ENCODE measurements at places on chromosomes 7 and 10. TPM values are rescaled to one million over a fixed set of nuclear protein-coding genes. Genes with fewer than 3 reads are reported as not detected.

The NKX1-2 gene
- not detected for total RNA-seq

- H3K36me3 ChIP-seq = peaks cover 2% of the 10 kb centered on the region
- H3K4me3 ChIP-seq = no peak overlapping the region
- no peak overlapping the region for H3K27ac ChIP-seq
These were observed 41.9 kb downstream of the MKI67 start for GRCh38 chr10:128084364-128084763.

DNA sequence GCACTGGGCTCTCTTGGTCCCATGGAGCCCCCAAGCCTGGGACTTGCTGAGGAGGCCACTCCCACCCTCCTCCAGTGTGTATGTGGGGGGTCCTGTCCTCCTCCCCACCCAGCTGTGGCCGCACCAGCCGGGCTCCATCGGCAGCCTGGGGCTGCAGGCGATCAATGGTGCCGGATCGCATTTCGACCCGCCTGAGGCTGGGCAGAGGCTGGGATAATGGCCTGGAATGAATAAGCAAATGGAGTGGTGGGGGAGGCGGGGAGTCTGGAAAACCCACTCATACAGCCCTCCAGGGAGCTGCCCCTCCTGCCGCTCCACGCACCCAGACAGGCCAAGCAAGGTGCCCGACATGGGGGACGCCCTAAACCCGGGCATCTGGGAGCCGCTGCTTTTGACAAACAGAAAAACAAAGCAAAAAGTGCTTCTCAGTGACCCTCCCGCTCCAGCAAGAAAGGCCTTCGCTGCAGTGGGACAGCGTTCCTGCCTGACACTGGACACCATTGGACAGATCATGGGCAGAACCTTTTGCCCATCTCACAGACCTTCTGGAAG, 160.5 kb downstream of the NRF1 start:
- H3K36me3 ChIP-seq = no peaks in the 10 kb centered on the region
- no peak overlapping the region for H3K4me3 ChIP-seq
- H3K27me3 ChIP-seq = peaks cover 8% of the 10 kb centered on the region
- H3K4me1 ChIP-seq = no peaks in the 10 kb centered on the region
- no peak overlapping the region for H3K27ac ChIP-seq

GRCh38 chr7:87056346-87056745, 3.1 kb downstream of the ELAPOR2 start:
- no peaks in the 10 kb centered on the region for H3K36me3 ChIP-seq
- H3K27ac ChIP-seq = no peak overlapping the region
- peaks cover 9% of the 10 kb centered on the region for H3K27me3 ChIP-seq
- no peak for DNase-seq
- H3K4me3 ChIP-seq = no peak overlapping the region

GRCh38 chr7:115937960-115938359, 92.6 kb downstream of the TFEC start:
- H3K4me3 ChIP-seq = no peak overlapping the region
- H3K36me3 ChIP-seq = no peaks in the 10 kb centered on the region

GRCh38 chr7:146875237-146875785, 758.7 kb downstream of the CNTNAP2 start:
- H3K4me1 ChIP-seq = no peaks in the 10 kb centered on the region
- no peaks in the 10 kb centered on the region for H3K27me3 ChIP-seq
- no peak for DNase-seq
- H3K36me3 ChIP-seq = no peaks in the 10 kb centered on the region
- H3K27ac ChIP-seq = no peak overlapping the region

All from activated naive CD8-positive, alpha-beta T cell treated with anti-CD3 and anti-CD28 coated beads for 36 hours (primary cell).